ENCODE measurements at places on chromosomes 5 and 9. TPM values are rescaled to one million over a fixed set of nuclear protein-coding genes. Genes with fewer than 3 reads are reported as not detected.

- DNase-seq: no peak
Measured at GRCh38 chr5:96200641-96201040, 232.4 kb downstream of the PCSK1 start.

DNA sequence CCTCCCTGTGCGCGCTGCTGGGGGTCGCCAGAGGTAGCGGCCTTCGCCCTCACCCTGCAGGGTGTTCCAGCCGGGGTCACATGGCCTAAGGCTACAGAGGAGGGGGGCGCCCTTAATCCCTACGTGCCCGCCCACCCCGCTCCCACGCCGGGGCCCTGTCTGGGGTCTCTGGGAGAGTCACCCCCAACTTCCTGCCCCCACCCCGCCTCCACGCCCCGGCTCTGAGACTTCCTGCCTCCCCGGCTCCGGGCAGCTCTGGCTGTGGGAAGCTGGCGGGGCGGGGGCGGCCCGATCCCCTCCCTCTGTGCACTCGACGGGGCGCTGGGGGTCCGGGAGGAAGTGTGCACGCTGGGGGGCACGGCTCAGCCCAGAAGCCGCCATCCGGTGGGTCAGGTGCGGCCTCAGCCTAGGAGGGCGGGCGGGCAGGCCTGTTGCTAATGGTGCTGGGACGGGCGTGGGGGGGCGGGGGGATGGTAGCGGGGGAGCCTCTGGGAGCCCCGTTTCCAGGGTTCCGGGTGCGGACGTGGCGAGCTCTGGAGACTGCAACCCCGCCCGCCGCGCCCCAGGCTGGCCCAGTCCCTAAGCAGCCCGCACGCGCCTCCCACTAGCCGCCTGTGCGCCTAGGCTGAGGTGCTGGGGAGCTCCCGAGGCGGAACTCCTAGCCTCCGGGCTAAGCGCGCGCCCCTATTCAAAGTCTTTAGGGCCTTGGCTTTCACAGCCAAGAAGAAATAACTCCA lies 61.6 kb downstream of the CXXC5 start:
- DNase-seq: no peak

IARS1 gene
- total RNA-seq: 68.5 TPM

TAS2R1 gene
- not detected for total RNA-seq
